ENCODE measurements at places on chromosomes 12 and 14.

DNA sequence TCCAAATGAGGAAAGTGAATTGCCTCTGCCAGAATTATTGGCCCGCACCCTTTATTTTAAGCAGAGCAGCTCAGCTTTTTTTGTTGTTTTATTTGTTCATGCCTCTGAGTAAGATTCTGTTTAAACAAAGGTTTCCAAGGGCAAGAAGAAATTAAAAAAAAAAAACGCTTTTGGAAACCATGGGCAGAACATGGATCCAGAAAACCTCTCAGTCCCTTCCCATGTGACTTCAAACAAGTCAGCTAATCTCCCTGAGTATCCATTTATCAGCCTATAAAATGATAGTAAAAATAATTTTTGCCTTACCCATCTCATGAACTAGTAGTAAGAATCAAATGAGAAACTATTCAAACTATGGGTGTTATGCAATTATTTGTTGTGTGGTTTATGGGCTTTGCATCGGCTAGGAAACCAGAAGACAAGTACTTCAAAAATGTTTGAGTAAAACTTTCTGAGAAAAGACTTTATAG, 27.6 kb downstream of the KITLG start:
- peak; percentile 81 for DNase-seq

DNA sequence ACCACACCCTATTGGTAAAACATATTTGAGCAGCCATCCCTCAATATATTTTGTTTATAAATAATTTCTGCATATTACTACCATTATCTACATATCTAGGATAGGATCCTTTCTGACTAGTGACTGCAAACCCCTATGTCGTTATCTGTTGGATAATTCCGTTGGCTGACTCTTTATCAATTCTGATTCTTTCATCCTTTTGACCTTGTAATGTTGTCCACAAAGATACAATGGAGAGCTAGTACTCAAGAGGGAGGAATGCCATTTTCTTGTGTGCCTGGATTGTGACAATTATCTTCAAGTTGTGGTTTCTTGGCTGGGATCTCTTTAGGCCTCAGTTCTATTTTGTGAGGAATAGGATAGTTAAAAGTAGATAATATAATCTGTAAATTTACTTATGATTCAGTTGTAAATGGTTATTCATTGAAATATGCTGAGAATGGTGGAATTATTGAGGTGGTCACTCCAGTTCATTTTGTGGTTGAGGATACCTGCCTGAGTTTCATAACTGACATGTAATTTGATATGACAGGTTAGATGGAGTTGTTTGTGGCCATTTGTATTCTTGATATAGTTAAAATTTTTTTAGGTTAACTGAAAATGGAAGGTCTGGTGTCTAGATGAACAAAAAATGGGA, 10.1 kb downstream of the CHST11 start:
- no peak for DNase-seq

DNA sequence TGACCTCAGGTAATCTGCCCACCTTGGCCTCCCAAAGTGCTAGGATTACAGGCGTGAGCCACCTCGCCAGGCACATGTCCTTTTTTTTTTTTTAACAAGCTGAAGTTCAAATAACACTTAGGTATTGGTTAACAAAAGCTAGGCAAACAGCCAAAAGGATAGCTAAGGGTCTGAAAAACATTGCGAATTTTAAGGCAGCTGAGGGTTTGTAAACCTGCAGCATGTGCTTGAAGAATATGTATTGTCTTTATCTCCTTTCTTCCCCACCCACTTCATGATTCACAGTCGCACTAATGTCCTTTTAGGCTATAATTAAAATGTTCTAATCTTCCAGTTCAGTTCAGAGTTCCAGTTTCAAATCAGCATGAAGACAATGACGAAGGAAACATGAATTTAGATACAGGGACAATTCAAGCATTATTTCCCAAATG, 30.1 kb upstream of the CERS5 start:
- DNase-seq, result peak; percentile 36

- peak; percentile 88 for DNase-seq
These were observed at the start of gene CDKN1B for GRCh38 chr12:12716793-12717585. TSS of gene CDKN1B (plus strand) at chr12:12717368. CDS start at chr12:12717840, 472 bp downstream.

GRCh38 chr14:90624227-90624626, 192.0 kb downstream of the TTC7B start:
- peak; percentile 31 for DNase-seq

DNA sequence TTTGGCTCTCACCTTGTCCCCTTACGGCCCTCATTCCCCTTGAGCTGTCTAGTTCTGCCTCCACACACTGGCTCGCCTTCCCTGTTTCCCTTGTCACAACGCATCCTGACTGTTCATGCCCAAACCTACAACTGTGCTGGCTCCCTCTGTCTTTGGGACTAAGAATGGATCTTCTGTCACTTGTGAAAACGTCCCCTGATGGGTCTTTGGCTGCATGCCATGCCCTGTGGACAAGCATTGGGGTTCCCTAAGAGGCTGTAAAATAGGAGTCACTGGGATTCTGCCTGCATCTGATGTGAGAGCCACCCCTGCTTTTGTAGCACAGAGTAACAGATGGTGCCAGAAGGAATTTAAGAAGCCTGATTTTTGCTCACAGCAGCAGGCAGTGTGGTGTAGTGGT, 285.3 kb upstream of the CRY1 start:
- DNase-seq, result no peak

GRCh38 chr14:89773644-89774316, 180.8 kb downstream of the EFCAB11 start:
- peak; percentile 39 for DNase-seq

DNA sequence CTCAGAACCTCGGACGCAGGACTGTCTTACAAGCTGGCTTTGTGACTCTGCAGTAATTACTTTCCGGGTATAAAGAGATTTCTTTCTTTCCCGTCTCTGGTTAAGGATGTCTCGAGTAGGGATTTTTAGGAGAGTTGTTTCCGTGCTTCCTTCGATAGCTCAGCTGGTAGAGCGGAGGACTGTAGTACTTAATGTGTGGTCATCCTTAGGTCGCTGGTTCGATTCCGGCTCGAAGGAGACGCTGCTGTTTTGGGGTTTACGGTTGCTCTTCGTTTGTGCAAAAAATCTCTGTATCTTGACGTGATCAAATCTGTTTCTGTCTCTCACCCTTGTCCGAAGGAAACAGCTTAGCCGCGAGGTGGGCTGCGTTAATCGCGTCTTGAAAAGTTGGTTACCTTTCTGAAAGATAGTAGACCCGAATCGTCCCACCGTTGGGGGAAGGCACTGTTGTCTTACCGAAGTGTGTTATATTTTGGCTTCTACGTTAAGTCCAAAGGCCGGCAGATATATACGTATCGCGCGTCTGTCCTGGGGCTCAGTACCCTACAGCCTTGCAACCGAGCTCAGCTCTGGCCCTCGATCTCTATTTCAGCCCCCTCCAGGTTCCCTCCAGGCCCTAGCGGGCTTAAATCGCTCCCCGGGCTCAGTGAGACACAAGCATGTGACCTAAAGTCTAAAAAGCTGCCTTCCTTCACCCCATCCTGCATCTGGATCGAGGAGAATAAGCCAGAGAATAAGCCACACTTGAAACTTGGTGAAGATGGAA, 1.1 kb upstream of the RNASE4 start:
- DNase-seq, result peak; percentile 90

DNA sequence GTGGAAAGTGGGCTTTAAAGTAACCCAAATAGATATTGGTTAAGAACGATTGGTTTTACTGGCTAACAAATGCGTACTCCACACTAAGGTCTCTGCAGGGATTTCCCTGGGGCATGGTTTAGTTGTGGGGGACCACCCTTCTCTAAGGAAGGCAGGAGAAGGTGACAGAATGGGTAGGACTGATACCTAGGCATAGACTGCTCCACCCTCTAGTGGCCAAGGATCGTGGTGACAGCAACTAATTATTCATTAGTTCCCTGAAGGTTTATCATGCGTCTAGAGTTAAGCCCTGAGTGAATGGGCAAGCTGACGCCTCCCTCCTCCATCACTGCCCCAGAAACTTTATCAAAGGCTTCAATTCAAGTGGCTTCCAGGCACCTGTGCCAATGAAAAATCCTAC, 9.1 kb downstream of the FAM181A start:
- DNase-seq, result no peak

- DNase-seq, result no peak
These were observed 115.0 kb downstream of the DACT1 start for GRCh38 chr14:58752771-58753201.

GRCh38 chr12:57104292-57104910, 6.8 kb downstream of the STAT6 start:
- no peak for DNase-seq

- DNase-seq, result no peak
These were observed 17.1 kb downstream of the ANKRD9 start for GRCh38 chr14:102492531-102492910.

DNA sequence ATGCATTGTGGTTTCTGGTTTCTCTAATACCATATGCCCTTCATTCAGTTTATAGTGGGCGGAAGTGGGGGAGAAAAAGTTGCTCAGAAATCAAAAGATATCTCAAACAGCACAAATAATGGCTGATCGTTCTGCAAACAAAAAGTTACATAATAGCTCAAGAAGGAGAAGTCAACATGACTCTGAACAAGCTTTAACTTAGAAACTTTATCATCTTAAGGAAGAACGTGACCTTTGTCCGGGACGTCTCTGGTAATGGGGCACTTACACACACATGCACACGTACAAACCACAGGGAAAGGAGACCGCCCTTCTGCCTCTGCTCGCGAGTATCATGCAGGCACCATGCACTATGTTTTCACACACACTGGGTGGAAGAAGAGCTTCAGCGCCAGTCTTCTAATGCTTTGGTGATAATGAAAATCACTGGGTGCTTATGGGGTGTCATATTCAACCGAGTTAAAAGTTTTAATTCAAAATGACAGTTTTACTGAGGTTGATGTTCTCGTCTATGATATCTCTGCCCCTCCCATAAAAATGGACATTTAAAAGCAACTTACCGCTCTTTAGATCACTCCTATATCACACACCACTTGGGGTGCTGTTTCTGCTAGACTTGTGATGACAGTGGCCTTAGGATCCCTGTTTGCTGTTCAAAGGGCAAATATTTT, 4.7 kb downstream of the FOS start:
- DNase-seq, result peak; percentile 73

GRCh38 chr12:108254517-108255251, 84.4 kb downstream of the CMKLR1 start:
- no peak for DNase-seq

GRCh38 chr12:94948232-94948810, 55.2 kb downstream of the NDUFA12 start:
- DNase-seq, result no peak

DNA sequence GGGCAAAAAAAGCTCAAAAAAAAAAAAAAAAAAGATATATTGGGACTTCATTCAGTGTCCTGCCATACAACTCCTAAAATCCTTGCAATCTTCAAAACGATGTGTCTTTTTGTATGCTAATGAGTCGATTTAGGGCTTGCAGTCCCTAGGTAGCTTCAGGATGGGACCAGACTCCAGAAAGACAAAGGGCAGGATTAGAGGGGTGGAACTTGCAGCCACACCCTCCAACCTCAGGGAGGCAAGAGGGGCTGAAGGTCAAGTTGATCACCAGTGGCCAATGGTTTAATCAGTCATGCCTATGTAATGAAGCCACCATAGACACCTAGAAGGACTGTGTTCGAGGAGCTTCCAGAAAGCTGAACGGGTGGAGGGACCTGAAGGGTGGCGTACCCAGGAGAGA, 29.3 kb downstream of the TEAD4 start:
- DNase-seq, result no peak

DNA sequence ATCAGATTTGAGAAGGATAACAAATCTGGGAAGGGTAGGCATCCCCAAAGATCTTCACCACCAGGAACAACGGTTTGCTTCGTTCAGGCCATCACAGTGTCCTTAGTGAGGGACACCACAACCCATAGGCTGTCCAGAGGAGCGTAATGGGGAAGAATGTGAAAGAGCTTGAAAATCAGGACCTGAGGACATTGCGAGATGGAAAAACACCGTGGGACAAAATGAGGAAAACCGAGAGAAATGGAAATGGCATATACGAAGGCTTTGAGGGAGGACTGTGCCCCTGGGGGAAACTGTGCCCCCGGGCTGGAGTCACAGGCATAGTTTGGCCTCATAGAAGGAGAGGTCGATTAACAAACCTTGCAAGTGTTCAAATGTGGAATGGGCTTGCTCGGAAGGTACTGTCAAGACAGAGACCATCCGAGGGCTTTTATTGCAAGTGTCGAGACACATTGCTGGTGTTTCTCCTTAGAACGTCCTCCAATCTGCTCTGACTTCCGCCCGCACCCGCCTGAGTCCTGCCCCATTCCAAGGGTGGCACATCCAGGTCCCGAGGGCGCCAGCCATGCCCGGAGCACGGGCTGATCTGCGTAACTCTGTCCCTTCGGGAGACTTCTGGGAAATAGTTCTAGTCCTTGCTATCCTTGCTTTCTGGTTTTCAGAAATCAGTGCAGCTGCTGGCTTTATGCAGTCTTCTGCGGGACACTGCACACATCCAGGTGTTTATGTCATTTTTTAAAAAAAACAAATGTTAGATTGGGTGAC, 885 bp upstream of the PALS1 start:
- no peak for DNase-seq

DNA sequence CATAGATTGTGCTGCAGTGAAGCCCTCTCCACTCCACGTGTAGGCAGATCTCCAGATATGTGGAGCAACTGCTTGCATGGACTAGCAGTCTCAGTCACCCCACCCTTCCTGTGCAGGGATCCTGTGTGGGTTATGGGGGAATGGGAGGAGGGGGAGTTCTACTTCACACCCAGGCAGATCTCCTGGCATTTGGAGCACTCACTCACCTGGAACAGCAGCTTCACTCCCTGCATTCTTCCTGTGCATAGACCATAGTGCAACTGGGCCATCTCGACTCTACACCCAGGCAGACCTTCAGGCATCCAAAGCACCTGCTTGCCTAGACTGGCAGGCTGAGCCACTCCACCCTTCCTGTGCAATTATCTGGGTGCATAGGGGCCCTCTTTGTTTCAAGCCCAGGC, 96.0 kb upstream of the PCED1B start:
- DNase-seq, result no peak

DNA sequence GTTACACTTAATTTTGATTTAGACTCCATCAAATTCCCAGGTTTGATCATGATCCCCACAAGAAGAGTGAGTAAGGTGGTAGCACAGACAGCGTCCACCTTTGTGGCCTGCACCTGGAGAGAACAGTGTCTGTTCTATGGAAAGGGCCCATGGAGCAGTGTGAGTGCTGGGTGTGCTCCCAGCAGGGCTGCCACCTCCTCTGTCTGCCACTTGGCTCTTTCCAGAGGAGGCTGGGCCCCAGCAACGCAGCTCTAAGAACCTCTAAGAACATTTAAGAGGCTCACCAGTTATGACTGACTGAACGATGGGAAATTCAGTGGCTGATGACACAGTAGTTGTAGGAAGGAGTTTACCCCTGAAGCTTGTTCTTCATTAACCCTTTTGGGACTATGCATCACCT, 17.3 kb downstream of the VDR start:
- no peak for DNase-seq
